ENCODE measurements at places on chromosomes 1 and 21.

GRCh38 chr1:234732671-234733390 lies 122.9 kb upstream of the IRF2BP2 start:
- DNase-seq = no peak

DNA sequence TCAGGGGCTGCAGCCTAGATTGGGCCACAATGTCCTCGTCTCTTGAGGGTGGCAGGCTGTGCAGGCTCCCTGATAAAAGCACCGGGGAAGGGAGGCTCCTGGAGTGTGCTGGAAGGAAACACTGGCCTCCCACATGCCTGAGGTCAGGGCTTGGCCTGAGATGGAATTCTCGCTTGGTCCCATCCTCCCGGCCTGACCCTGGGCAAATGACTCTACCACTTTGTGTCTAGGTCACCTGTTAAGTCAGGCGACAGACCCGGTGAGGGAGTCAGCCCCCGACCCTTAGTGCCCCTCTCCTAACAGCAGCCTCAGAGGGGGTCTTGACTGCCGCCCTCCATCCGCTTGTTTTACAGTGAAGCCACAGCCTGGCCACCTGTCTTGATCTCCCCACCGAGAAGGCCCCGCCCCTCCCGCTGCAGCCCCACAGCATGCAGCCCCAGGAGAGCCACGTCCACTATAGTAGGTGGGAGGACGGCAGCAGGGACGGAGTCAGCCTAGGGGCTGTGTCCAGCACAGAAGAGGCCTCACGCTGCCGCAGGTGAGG lies 2.5 kb downstream of the SMIM1 start:
- DNase-seq = no peak

- no peak for DNase-seq
Measured at GRCh38 chr1:112549590-112549989, 40.8 kb downstream of the WNT2B start.

- DNase-seq = no peak
Measured at GRCh38 chr1:21232044-21232443, 55.3 kb upstream of the EIF4G3 start.

GRCh38 chr1:246878551-246878950 lies 53.2 kb downstream of the AHCTF1 start:
- DNase-seq = no peak

DNA sequence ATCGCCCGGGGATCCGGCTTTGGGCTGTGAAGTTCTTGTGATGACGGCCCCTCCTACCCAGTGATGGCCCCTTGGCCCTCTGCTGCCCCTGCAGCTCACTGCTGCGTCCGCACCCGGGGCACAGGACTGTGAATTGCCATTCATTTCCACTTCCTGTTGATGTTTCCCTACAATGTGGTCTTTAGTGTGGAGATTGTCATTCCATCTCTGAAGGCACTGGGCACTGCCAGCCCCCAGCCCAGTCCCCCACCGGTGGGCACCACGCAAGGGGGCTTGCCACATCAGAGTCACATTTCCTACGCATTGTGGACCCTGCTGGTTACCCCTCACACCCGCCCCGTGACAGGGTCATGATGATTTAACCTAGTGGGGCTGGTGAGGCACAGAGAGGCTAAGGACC lies 2.5 kb upstream of the MX2 start:
- DNase-seq = no peak

GRCh38 chr1:151562661-151563060 lies 22.6 kb downstream of the TUFT1 start:
- no peak for DNase-seq

DNA sequence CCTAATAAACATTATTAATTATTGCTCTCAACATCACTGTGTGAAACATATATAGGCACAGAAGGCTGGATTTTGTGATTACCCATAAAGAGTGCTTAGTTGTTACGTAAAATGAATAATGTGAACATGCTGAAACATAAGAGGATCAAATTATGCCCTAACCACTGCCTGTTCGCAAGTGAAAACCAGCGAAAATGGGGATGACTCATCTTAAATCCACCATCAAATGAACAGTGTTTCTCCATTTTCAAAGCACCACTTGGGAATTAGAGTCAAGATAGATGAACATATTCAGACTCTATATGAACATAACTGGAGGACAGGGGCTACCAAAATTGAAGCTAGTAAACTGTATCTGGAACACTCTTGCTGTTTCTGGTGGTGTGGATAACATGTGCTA lies 386.2 kb downstream of the HHIPL2 start:
- DNase-seq = no peak

GRCh38 chr1:178142806-178143205 lies 48.9 kb downstream of the RASAL2 start:
- no peak for DNase-seq

DNA sequence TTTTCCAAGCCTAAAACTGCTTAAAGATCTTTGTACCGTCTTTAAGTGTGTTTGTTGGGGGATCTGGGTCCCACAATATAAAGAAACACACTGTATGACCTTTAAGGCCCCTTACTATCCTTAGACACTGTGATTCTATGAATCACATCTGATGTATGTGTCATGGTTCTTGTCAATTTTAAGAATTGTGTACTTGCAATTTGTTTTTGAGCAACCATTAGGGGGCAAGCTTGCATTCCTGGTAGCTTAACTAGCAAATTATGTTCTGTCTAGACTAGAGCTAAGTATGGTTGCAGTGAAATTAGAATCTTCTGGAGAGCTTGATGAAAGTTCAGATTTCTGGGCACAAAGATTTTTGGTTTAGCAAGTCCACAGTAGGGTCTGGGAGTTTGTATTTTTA lies 219.5 kb downstream of the TPR start:
- DNase-seq = no peak

GRCh38 chr1:159056069-159056698 lies 20.4 kb downstream of the AIM2 start:
- no peak for DNase-seq

GRCh38 chr1:110213143-110213540 lies 3.0 kb downstream of the KCNC4 start:
- DNase-seq = no peak

DNA sequence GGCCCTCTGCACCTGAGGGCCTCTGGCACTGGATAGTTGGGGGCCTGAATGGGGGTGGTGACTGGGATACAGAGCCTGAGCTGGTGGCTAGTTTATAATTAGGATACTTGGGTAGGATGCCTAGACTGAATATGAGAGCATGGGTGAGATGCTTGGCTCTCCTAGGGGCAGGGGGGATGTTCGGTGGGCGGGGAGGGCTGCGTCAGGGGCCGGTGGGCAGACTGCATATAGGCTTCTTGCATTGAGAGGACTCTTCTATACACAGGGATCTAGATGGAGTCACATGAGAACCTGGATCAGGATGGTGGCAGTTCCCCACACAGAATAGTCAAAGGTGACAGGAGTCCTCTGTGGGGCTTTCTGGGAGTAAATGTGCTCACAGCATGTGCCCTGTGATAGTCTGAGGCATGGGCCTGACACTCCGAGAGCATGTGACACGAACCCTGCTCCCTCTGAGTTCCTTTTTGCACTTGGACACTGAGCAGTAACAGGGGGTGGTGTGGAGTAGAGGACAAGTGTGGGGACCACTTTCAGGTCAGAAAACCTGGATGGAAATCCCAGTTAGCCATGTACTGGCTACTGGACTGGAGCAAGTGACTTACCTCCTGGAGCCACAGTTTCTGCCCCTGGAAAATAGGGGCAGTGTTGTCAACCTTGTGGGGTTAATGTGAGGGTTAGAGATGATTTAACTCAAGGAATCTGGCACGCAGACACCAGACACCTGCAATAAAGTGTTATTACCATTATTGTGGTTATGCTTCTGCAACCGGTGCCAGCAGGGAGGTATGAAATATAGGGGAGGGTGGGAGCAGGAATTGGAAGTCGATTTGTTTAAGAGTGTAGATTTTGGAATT lies 2.2 kb downstream of the MAP7D1 start:
- no peak for DNase-seq

GRCh38 chr1:37628026-37628556 lies 6.6 kb downstream of the RSPO1 start:
- DNase-seq = no peak

DNA sequence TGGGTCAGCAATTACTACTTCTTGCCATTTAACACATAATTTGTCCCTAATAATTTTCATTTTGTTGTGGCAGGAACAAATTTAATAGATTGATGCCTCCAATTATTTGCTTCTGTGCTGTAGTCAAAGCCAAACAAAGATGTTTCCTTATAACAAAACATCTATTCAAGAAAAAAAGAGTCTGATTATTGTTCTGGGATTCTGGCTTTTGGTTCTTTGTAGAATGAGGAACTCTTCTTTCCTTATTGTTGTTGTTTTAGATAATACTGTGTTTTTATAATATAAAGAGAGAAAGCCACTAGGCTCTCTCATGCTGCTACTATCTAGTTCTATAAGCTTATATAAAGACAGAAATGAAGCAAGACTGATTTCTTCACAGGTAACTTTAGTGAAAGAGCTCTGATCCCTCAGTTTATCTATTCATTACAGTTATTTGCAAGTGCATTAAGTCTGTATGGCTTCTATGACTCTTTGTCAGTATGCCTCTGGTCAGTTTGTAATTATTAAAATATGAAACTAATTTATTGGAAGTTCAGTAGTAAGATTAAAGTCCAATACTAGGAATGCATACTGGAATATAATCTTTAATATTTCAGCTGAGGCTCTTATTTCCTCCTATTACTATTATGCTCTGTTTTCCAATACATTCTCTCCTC lies 37.4 kb downstream of the PRKACB start:
- DNase-seq = no peak

DNA sequence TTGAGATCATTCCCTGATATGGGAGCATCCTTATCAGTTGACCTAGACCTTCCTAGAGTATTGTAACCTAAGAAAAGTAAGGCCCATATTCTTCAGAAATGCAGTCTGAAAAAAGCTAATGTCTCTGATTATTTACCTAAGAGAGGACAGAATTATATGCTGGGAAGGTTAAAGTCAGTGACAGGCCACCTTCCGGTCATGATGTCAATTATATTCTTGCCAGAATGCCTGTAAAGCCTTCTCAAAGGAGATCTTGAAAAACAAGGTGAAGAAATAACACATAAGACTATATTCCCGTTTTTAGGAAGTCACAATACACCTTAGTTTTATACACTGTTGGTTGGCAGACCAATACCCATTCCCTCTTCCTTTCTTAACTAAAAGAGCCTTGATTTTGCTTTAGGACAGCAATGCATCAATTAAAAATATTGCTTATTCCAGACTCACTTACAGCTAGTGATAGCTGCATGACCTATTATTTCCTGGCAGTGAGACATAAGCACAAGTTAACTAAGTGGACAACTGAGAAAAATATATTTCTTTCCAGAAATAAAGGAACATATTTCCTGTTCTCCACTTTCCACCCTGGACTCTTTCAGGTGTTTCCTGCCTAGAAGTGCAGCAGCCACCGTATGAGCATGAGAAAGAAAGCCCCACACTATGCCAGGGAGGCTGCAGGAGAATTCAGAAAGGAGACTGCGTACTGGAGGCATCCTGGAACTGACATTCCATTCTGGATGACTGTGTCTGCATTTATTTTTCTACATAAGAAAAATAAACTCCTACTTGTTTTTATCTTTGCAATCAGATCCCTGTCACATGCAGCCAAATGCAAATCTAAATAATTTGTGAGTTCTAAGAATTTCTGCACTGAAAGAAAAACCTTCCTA lies 332.9 kb upstream of the PTBP2 start:
- DNase-seq = no peak

- no peak for DNase-seq
Measured at GRCh38 chr1:41950820-41951219, 32.1 kb upstream of the HIVEP3 start.

- DNase-seq = no peak
Measured at GRCh38 chr1:53572065-53572814, 113.0 kb downstream of the DMRTB1 start.

- DNase-seq = no peak
Measured at GRCh38 chr21:45859041-45859761, 122.4 kb upstream of the COL6A1 start.

- DNase-seq = no peak
Measured at GRCh38 chr21:36452281-36452825, 27.6 kb downstream of the CLDN14 start.
